Peyer's patch (tissue), 4 donors: ENCODE measurements at places on chromosomes 3 and 15. TPM values are rescaled to one million over a fixed set of nuclear protein-coding genes. Genes with fewer than 3 reads are reported as not detected.

CYP1A1 gene
- total RNA-seq: not detected

CNTN3 gene
- 1.6 TPM for total RNA-seq

DPPA2 gene
- not detected for total RNA-seq

CKMT1B gene
- total RNA-seq: 74.3 TPM

ATP13A5 gene
- total RNA-seq: not detected

GLT8D1 gene
- total RNA-seq: 30.6 TPM

REC114 gene
- not detected for total RNA-seq

MORC1 gene
- total RNA-seq: 0.54 TPM

CMTM7 gene
- 8.1 TPM for total RNA-seq

- DNase-seq: no peak
Observed at GRCh38 chr3:81105789-81106488, 655.5 kb downstream of the GBE1 start.

- DNase-seq: no peak
Observed at GRCh38 chr3:40930131-40930538, 269.2 kb upstream of the CTNNB1 start.

GRCh38 chr3:128427872-128428822 lies 38.5 kb downstream of the DNAJB8 start:
- no peak for DNase-seq

GRCh38 chr3:138712086-138712485 lies 103.5 kb downstream of the FAIM start:
- no peak for DNase-seq

GRCh38 chr3:47410417-47410720 lies 29.5 kb downstream of the PTPN23 start:
- no peak for DNase-seq

DNA sequence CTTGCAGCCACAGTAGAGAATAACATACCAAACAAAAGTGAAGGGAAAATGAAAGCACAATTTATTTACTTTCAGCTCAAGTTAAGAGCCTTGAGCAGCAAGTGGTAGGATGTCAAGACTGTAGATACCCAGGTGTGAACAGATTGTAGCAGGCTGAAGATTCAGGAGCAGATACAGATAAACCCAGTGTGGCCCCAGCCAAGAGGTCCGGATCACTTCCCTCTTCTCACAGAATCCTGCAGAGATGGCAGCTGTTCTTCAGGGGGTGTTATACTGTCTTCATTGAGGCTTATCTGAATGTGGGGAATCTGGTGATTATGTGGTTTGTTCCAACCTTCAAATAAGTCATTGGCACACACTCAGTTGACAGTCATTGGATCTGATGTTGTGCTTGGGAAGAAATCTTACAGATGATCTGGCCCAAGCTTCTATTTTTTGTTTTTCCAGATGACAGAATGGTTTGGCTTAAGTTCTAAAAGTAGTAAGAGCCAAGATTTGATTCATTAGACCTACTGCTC lies 2.2 kb downstream of the STARD9 start:
- no peak for DNase-seq

DNA sequence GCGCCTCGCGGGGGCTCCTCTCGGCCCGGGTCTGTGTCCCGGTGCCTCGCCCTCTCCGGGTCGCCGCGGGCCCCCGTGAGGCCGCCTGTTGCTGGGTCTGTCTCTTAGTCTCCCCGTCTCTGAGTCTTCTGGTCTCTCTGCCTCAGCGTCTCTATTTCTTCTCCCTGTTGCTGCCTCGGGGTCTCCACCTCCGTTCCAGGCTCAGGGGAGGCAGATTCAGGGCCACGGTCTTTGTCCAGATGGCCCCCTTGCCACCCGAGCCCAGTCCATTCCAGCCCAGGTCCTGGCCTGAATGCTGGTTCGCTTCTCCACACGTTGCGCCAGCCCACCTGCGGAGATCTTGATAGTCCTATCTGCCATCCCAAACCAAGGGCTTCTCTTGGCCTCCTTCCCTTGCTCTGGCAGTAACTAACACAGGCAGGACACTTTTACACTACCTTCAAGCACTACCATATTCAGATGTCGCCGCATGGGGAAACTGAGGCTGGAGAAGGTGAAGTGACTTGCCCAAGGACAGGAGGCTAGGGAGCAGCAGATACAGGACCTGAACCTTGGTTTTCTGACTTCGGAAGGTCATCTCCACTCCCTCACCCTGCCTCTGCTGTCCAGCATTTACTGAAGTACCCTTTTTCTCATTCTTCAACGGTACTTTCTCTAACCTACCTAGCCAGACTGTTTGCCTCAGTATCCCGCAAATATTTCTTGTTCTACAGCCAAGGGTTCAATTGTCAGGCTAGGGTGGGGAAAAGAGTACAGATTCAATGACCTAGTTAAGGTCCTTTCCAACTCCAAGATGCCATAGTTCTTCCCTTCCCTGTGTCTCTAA lies 616 bp upstream of the IGDCC4 start:
- no peak for DNase-seq

- no peak for DNase-seq
Observed at GRCh38 chr3:62065985-62066693, 307.2 kb downstream of the FEZF2 start.

DNA sequence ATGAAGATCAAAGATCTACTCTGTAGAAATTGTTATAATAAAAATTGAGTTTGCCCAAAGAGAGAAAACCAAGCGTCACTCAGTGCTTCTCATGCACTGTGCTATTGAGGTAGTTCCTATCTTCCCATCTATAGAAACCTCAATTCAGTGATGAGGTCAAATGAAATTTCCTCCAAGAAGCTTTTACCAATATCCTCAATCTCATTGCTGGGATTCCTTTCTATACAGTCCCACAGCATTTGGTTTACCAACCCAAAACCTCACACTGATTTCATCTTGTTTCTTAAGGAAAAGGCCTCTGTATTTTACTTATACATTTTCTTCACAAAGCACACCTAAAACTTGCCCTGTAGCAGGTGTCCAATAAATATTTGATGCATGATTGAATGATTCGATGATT lies 147.2 kb downstream of the ALCAM start:
- no peak for DNase-seq

GRCh38 chr3:9617056-9617455 lies 32.2 kb upstream of the MTMR14 start:
- no peak for DNase-seq

GRCh38 chr3:89300981-89301380 lies 193.6 kb downstream of the EPHA3 start:
- no peak for DNase-seq
